ENCODE measurements at places on chromosomes 6 and 20. TPM values are rescaled to one million over a fixed set of nuclear protein-coding genes. Genes with fewer than 3 reads are reported as not detected.
A peak's percentile ranks its signal among the peaks of the same experiment; 100 is the strongest.

MYLIP gene
- total RNA-seq, result 8.1 TPM

ACTL10 gene
- total RNA-seq, result 5.4 TPM

SPDEF gene
- 7.9 TPM for total RNA-seq

SPATA25 gene
- 5.8 TPM for total RNA-seq

GCNT2 gene
- 14.3 TPM for total RNA-seq

CTAGE9 gene
- total RNA-seq, result not detected

GRCh38 chr6:25014791-25015560 is 79.2 kb upstream of the RIPOR2 start:
- peaks cover 41% of the 10 kb centered on the region for H3K4me1 ChIP-seq
- no peaks in the 10 kb centered on the region for H3K27me3 ChIP-seq
- H3K27ac ChIP-seq, result no peak overlapping the region
- H3K36me3 ChIP-seq, result no peaks in the 10 kb centered on the region
- no peak overlapping the region for H3K4me3 ChIP-seq

DNA sequence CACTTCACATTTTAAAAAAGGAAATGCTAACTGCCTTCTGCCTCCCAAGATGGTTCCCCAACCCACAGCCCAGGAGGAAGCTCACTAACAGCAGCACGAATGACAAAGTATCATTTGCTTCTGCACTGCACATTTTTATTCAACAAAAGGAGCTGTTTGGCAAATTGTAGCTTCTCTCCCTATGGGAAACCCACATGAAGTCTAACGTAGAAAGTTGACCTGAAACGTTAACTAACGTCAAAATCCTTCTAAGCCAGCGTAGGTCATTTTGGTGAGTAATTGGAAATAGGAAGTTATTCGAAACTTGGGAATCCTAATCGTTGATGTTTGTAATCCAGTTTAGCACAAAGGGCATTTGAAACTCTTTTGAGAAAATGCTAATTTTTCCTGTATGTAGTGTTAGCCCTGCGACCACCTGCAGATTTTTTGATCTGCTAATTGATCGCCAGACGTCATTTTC is 2.9 kb downstream of the SALL4 start:
- DNase-seq, result no peak
- peaks cover 26% of the 10 kb centered on the region for H3K36me3 ChIP-seq
- H3K4me1 ChIP-seq, result peaks cover 33% of the 10 kb centered on the region
- H3K4me3 ChIP-seq, result no peak overlapping the region
- H3K27ac ChIP-seq, result no peak overlapping the region
- peaks cover 30% of the 10 kb centered on the region for H3K27me3 ChIP-seq

DNA sequence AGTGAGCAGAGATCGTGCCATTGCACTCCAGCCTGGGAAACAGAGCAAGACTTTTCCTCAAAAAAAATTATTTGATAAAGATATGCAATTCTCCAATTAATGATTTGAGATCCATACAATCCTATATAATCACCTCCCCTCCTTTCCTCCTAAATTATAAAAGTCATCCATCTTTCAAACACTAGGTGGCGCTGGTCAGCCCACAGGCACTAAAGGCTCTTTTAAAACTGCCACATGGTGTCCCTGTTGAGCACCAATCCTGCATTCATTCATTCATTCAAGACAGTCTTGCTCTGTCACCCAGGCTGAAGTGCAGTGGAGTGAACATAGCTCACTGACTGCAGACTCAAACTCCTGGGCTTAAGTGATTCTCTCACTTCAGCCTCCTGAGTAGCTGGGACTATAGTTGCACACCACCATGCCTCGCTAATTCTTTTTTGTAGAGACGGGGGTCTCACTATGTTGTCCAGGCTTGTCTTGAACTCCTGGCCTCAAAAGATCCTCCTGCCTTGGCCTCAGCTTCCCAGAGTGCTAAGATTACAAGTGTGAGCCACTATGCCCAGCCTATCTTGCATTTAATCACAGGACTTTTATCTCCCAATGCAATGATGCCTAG is 58.7 kb upstream of the SLC2A12 start:
- H3K4me1 ChIP-seq, result no peaks in the 10 kb centered on the region
- H3K4me3 ChIP-seq, result no peak overlapping the region
- H3K27ac ChIP-seq, result no peak overlapping the region
- peaks cover 23% of the 10 kb centered on the region for H3K27me3 ChIP-seq

DNA sequence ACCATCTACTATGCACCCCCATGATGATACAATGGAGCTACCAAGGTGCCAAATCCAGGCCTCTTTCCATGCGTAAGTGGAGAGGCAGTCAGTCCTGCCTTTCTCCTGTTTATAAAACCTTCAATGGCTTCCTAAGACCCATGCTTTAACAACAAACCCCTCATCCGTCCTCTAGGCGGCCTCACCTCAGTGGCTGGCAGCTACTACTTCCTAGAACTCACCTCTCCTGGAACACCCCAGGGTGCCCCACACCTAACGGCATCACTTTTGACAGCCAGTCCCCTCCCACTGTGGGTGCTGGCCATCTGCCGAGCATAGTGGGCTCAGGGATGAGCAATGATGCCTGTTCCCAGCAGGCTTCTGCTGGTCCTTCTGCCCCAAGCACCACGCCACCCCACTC is 80.0 kb upstream of the TAB2 start:
- peaks cover 24% of the 10 kb centered on the region for H3K4me1 ChIP-seq
- no peak overlapping the region for H3K27ac ChIP-seq
- no peak for DNase-seq
- no peaks in the 10 kb centered on the region for H3K27me3 ChIP-seq
- H3K36me3 ChIP-seq, result peaks cover 14% of the 10 kb centered on the region

DNA sequence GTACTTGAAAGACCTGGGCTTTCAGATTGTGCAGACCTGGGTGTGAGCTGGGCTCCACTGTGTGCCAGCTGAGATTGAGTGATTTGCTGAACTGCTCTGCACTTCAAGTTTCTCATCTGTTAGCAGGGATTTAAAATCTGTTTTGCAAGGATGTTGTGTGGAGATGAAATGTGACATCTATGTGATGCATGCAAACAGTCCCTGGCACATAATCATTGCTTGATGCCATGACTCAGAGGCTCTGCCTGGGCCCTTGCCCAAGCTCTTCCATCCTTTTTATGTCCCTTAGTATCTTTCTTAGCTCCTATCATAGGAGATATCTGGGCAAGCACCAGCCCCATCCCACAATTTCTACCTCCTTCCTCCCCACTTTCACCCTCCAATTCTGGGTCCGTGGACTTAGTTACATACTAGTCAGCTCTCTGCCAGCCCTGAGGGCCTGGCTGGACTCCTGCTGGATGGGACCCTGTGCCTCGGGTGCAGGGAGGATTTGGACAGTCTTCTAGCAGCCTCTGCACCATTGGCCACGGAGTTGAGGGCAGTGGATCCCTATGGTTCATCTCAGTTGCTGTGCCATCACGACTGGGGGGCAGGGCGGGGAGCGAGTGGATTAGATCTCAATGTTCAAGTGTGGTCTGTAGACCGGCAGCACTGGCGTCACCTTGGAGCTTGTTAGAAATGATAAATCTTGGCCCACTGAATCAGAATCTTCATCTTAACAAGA is 103.6 kb downstream of the MAP3K7 start:
- no peaks in the 10 kb centered on the region for H3K27me3 ChIP-seq
- no peak overlapping the region for H3K4me3 ChIP-seq
- peaks cover 9% of the 10 kb centered on the region for H3K4me1 ChIP-seq
- H3K36me3 ChIP-seq, result peaks cover 6% of the 10 kb centered on the region
- H3K27ac ChIP-seq, result no peak overlapping the region

- peaks cover 9% of the 10 kb centered on the region for H3K4me1 ChIP-seq
- H3K36me3 ChIP-seq, result peaks cover 6% of the 10 kb centered on the region
- no peak overlapping the region for H3K4me3 ChIP-seq
- no peak for DNase-seq
- H3K27me3 ChIP-seq, result no peaks in the 10 kb centered on the region
Observed at GRCh38 chr6:27334141-27334540, 22.1 kb upstream of the POM121L2 start.

GRCh38 chr20:41178495-41178894 is 41.2 kb downstream of the PLCG1 start:
- no peaks in the 10 kb centered on the region for H3K4me1 ChIP-seq
- H3K27me3 ChIP-seq, result no peaks in the 10 kb centered on the region

DNA sequence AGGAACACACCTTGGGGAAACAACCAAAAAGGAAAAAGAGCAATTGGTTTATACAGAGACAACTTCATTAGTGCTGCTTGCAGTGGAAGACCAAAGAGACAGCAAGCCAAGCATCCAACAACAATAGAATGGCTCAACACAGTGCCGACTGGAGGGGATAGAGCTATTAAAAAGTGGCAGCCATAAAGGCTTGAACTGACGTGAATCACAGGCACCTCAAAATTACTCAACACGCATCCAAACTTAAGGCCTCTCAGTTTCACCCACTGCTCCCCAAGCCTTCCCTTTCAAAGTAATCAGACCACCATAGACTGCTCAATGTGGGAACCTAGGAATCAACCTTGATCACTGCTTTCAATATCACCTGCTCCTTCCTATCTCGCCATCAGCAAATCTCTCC is 9.7 kb downstream of the TNFRSF21 start:
- DNase-seq, result no peak
- H3K36me3 ChIP-seq, result peaks cover 53% of the 10 kb centered on the region
- peak overlapping the region; percentile 27 for H3K27ac ChIP-seq
- H3K27me3 ChIP-seq, result no peaks in the 10 kb centered on the region
- peaks cover 85% of the 10 kb centered on the region for H3K4me1 ChIP-seq

DNA sequence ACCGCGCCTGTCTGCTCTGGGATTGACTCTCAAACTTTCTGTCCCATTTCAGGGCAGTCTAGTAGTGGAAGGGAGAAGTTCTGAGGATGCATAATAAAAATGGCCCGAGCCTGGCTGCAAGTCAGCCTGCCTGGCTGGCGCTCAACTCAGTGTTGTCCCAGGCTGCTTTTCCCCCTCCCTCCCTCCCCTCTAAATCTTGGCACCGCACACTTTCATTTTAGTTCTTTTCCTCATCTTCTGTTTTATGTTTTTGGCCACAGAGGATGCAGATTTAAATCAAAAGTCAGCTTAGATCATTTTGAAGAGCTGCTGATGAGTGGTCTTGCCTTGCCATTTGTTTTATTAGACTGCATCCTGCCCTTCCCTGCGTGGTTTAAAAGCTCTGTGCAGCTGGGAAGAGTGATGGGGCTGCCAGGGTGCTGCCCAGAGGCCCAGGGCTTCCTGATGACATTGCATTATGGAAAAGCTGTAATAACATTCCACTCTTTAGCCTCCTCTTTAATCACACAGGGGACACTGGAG is 6.5 kb upstream of the UQCC2 start:
- H3K36me3 ChIP-seq, result peaks cover 7% of the 10 kb centered on the region
- DNase-seq, result no peak
- no peak overlapping the region for H3K27ac ChIP-seq
- H3K4me3 ChIP-seq, result no peak overlapping the region
- H3K4me1 ChIP-seq, result peaks cover 47% of the 10 kb centered on the region

GRCh38 chr20:23032750-23033078 is 2.4 kb upstream of the SSTR4 start:
- H3K27me3 ChIP-seq, result peaks cover 9% of the 10 kb centered on the region
- H3K27ac ChIP-seq, result no peak overlapping the region
- no peaks in the 10 kb centered on the region for H3K4me1 ChIP-seq
- no peaks in the 10 kb centered on the region for H3K36me3 ChIP-seq

DNA sequence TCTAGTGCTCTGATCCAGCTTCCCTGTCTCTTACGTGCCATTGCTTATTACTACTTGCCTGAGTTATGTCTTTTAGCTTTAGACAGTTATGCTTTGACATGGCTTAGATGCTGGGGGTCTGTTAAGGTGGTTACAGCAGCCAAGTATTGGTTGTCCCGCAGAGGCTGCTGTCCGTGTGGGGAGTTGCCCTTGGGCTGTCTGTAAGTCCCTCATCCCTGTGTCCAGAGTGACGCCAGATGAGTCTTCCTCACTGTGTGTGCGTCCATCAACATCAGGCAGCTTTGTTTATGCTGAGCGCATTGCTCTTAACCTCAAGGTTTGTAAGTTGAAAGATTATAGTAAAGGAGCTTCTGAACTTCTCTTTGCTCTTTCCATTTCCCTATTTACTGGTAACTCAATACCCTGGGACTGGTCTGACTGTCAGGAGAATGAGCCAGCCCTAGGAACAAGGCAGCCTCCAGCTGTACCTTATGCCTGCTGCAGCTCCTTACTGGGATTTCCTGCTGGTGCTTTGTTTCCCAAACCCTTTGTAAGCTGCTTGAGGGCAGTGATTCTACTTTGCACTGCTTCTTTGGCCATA is 7.2 kb downstream of the FAM120B start:
- no peaks in the 10 kb centered on the region for H3K27me3 ChIP-seq
- no peaks in the 10 kb centered on the region for H3K36me3 ChIP-seq
- H3K4me3 ChIP-seq, result no peak overlapping the region
- no peak overlapping the region for H3K27ac ChIP-seq
- DNase-seq, result no peak

DNA sequence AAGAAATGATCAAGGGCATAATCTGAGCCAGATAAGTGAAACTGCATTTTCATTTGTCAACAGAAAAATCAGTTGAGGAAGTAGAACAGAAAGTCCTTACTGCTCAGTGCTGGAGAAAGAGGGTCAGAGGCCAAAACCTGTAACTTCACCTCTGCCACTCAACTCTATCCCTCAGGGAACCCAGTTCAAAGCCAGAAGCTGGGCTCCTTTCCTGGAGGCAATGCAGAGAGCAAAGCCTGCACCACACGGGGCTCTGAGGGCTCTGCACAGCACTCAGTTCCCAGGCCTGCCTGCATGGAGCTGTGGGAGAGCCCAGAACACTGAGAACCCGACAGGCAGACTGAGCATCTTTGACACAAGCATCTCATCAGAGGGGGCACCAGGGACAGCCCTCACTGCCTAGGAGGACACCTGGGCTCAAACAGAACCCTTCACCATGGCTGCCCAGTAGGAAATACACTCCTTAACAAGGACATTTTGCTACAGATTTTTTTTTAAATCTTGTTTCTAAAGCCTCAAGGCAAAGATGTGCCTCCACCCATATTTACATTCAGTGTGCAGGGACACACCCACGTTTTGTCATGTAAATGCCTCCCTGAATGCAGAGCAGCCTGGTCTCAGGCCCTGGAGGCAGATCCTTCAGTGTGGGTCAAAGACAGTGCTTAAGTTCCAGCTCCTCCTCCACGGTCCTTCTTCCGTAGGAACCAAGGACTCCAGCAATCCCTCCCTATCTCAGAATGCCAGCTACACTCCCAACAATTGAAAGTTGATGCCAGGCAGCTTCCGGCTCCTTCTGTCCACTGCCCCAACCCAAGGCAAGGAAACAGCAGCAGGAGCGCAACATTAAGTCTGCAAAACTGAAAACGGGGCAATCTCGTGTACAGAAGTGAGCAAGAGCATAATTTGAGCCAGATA is 6.6 kb downstream of the RNASET2 start:
- peak overlapping the region; percentile 69 for H3K27ac ChIP-seq
- H3K36me3 ChIP-seq, result peaks cover 37% of the 10 kb centered on the region
- no peaks in the 10 kb centered on the region for H3K27me3 ChIP-seq
- no peak for DNase-seq
- peaks cover 19% of the 10 kb centered on the region for H3K4me1 ChIP-seq

DNA sequence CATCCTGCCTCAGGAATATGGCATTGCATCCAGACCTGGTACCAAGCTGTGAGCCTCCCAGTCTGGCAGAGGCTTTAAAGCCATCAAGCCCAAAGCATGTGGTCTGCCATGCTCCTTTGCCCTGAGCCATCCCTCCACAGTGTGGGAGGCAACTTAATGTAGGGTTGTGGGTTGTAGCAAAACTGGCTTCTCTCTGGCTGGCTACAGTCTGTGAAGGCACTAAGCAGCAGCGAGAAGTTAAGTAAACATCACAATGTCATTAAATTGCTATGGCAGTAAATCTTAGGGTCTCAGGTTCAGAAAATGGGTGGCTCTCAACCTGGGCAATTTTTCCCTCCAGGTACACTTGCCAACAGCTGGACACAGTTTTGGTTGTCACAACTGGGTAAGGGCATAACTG is 472.9 kb downstream of the PREX1 start:
- no peak overlapping the region for H3K27ac ChIP-seq
- no peak overlapping the region for H3K4me3 ChIP-seq
- DNase-seq, result no peak
- H3K4me1 ChIP-seq, result peaks cover 12% of the 10 kb centered on the region
- no peaks in the 10 kb centered on the region for H3K27me3 ChIP-seq
- peaks cover 9% of the 10 kb centered on the region for H3K36me3 ChIP-seq

All from Calu3 (cell line).